Pons (tissue), 1 donor: ENCODE measurements at places on chromosomes 13 and 19.

DNA sequence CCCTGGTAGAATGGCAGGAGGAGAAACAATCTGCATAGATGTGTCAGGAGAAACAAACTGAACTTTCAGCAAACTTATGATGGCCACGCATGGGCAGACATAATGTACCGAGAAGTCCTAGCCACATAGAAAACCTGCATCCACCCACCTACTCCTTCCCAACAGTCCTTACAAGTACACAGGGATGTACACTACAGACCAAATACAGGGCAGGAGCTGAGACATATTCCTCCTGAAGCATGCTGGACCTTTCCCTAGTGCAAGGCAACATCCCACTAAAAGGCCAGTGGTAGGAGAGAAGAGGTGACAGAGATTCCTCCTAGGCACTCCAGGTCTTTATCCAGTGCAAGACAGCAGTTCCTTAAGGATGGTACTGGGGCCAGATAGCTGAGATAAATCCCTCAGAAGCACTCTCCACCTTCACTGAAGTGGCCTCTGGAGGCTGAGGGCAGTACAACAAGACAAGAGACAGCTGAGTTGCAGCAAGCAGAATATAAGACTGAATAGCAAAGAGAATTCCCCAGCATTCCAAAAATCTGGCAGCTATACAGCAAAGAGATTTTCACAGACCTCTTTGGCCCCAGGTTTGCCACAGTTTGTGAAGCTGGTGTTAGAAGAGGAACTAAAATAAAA lies 18.3 kb downstream of the VWA8 start:
- no peak for DNase-seq

- no peak for DNase-seq
Measured at GRCh38 chr19:14059093-14059480, 2.8 kb downstream of the PALM3 start.

DNA sequence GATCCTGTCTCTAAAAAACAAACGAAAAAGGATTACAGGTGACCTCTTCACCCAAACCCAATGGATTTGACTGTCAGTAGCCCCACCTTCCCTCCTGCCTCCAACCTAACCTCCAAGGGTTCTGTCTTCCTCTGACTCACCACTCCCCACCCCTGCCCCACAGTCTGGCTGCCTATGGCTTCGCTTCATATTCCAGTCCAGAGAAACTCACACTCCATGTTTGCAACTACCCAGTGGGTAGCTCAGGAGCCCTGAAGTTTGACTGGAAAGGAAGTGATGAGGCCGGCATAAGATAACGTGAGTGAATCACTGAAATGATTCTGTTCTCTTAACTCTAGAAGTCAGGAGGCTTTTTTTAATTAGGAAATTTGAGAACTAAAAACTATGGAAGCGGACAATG lies 303.9 kb downstream of the FOXO1 start:
- no peak for DNase-seq

DNA sequence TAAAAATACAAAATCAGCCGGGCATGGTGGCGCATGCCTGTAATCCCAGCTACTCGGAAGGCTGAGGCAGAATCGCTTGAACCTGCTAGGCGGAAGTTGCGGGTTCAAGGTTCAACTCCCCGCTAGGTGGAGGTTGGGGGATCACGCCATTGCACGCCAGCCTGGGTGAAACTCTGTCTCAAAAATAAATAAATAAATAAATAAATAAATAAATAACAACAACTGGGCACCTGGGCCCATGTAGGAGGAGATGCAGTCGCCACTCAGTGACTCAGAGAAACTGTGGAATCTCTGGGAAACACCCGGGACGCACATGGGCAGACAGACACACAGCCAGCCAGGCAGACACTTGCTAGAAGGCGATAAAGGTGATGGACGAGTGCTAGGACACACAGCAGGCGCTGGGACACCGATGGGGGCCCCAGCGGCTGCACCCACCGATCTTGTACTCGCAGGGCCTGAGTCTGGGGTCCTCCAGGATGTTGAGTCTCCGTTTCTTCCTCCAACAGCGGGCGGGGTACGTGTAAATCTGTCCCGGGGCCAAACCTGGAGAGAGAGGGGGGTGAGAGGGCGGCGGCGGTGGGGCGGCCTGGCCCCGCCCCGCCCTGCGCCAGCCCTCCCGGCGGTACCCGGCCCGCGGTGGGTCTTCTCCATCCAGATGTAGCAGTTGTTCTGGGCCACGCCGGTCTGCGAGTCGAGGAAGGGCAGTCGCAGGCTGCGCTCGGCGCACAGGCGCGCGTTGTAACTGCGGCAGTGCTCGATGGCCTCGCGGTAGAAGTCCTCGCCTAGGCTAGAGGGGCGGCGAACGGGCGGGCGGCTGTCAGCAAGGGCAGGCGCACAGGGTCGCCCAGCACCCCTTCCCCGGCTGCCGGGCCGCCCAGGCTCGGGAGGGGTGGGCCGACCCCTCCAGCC lies 1.8 kb downstream of the DPF1 start:
- DNase-seq, result no peak

DNA sequence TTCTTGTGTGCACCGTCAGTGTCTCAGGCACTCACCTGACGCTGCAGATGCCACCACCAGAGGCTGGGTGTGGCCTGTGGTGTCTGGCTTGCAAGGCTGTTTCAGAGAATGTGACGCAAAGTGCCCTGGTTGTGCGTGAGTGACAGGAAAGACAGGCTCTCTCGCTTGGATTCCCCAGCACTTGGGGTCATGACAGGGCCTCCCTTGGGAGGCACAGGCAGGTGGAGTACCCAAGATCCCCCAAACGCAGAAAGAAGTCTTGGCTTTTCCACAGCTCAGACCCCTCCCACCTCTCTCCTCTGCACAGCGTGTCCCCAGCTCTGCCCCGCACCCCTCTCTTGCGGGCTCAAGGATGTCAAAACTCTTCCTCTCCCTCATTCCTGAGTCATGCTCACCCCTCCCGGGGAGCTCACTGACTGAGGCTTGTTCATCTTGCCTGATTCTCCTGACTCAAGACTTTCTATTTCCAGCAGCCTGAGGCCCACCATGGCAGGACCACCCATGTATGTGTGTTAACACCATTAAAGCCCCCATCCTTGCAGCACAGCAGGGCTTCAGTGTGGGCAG lies 21.0 kb downstream of the DHX34 start:
- no peak for DNase-seq

DNA sequence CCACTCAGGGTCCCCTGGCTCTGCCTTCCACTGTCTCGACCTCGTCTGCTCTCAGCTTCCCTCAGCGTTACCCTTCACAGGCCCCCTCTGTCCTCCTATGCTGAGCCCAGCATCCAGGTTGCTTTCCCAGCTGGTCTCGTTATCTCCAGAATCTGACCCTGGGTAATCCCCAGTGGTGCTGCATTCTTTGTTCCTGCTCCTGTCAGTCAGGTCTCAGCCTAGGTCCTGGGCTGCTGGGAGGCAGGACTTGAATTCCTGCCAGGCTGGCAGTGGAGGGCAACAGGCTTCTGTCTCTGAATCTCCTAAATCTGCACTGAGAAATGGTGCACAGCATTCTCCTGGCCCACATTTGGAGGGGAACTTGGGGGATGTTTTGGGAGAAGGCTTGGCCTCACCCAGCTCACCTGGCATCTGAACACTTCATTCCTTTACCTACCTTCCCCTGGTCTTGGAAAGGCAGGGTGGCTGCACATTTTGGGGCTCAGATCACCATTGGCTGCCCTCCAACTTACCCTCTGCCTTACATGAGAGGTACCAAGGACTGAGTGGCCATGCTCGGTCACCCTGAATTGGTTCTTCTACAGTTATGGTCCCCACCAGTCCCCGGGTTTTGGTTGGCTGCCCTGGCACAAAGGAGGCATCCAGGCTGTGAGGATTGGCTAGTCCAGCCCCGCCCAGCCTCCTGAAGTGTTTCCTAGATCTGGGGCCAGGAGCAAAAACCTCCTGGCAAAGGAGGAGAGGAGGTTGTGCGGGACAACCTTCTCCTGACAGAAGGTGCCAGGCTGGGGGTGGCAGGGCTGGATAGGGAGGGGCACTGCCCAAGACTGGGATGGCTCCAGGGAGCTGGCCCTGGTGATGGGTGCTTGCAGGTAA lies at the start of gene CYP4F8:
TSS of gene CYP4F8 (plus strand) at position 712 of the 873 bp plus-strand sequence. CDS start 399 bp downstream, outside the sequence.
- DNase-seq, result no peak

DNA sequence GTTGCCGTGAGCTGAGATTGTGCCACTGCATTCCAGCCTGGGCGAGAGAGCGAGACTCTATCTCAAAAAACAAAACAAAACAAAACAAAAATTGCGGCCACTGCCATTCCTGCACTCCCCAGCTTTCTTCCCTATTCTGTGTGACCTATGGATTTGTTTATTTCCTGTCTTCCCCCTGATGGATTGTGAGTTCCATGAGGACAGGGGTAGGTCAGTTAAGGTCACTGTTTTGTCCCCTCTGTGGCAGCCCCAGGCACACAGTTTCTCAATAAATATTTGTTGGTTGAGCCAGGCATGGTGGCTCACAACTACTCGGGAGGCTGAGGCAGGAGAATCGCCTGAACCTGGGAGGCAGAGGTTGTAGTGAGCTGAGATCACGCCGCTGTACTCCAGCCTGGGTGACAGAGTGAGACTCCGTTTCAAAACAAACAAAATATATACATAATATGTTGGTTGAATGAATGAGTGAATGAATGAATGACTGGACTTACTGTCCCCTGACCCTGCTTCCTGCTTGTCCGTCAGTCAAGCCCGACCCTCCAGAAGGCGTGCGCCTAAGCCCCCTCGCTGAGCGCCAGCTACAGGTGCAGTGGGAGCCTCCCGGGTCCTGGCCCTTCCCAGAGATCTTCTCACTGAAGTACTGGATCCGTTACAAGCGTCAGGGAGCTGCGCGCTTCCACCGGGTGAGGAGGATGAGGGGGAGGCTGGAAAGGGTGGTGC lies 5.0 kb downstream of the EBI3 start:
- DNase-seq, result no peak

- DNase-seq, result no peak
Measured at GRCh38 chr19:51810223-51810622, 15.3 kb downstream of the FPR3 start.

DNA sequence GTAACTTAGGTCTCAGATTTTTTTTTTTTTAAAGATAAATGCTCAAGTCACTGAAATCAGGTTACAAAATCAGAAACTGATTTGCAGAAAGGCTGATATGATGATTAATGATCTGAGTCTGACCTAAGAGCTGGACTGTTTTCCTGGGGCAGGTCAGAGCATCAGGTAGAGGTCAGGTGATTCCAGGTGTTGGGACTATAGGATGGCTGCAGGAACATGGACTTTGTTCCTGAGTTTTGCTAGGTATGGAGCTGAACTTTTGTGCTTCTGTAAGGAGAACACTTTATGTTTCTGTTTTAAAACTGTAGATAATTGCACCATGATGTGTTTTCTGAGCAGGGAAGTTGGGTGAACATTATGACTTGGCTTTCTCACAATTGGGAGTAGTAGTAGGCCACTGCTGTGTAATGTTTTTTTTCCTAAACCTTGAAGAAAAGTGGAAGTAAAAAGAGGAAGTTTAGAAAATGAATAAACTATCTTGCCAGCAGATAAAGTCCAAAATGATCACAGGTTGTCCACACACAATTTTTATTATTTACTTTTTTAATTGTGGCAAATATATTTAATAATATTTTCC lies 297.2 kb downstream of the DCT start:
- no peak for DNase-seq

GRCh38 chr13:46810440-46810839 lies 13.5 kb upstream of the ESD start:
- DNase-seq, result no peak

DNA sequence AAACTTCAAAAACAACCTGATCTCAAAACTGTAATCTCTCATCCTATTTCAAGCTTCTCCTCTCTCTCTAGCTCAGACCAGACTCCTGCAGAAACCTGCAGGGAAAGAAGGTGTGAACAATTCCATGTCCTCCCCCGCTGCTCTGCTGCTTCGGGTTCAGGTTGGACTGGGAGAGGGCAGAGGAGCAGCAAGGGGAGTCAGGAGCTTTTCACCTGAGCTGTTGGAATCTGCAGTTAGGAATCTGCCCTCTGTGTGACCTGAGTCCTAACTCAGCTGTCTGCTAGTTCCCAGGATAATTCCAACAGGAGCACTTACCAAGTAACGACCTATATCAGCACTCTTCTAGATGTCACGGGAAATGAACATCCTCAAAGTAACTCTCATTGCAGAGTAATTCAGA lies 118.3 kb downstream of the DNAJC15 start:
- DNase-seq, result no peak

- peak; percentile 74 for DNase-seq
Measured at GRCh38 chr19:38233740-38234251, 9.8 kb upstream of the DPF1 start.

DNA sequence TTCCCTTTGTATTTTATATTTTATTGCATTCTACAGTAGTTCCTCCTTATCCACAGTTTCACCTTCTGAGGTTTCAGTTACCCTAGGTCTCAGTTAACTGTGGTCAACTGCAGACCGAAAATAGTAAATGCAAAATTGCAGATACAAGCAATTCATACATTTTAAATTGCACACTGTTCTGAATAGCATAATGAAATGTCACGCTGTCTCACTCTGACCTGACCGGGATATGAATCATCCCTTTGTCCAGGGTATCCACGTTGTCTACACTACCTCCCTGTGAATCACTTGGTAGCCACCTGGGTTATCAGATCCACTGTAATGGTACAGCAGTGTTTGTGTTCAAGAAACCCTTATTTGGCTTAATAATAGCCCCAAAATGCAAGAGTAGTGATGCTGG lies 325.0 kb downstream of the DNAJC15 start:
- no peak for DNase-seq

DNA sequence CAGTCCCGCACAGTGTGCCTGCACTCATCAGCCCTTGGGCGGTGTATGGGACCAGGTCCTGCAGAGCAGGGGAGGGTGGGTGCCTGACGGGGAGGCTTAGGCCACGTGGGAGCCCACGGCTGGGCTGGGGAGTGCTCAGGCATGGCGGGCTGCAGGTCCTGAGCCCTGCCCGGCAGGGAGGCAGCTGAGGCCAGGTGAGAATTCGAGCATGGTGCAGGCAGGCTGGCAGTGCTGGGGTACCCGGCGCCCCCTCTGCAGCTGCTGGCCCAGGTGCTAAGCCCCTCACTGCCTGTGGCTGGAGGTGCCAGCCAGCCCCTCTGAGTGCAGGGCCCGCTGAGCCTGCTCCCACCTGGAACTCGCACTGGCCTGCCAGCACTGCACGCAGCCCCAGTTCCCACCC lies 630.9 kb upstream of the PCDH20 start:
- no peak for DNase-seq

DNA sequence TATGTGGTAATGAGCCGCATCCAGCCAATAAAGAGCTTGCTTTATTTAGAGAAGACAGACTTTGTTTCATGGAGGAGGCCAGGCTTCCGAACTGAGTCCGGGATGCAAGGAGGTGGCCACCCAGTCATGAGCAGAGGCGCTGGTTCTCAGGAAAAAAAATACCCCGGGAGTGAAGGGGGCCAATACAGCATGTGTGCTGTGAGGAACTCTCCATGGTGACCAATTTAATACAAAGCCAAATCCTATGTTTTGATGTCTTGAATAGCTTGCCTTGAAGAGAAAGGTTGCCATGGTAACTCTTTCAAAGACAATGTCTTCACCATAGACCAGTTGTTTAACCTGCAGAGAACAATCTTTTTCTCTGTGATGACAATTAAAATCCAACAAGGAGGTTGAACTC lies 43.4 kb upstream of the PDCD5 start:
- no peak for DNase-seq
